ENCODE measurements at places on chromosomes 16 and 17.

GRCh38 chr16:80142281-80142680 lies 398.5 kb upstream of the DYNLRB2 start:
- no peak for DNase-seq

GRCh38 chr16:80875616-80876015 lies 71.2 kb upstream of the CDYL2 start:
- no peak for DNase-seq

GRCh38 chr16:74731853-74732477 lies 31.3 kb upstream of the MLKL start:
- no peak for DNase-seq

DNA sequence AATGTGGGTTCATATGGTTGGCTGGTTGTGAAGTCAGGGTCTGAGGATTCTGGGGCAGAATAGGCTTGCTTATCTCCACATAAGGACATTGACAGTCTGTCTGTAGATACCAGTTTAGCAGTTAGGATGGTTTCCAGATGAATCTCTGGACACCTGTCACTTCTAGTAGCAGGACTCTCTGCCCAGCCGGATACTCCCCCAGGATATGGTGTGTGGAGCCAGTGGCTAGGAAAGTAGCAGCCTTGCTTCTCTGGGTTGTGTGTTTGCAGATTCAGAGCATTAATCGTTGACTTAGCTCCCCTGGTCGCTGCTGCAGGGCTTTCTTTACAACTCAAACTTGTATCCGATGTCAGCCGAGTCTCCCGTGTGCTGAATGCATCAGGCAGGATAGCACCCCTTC lies 45.2 kb downstream of the CLEC16A start:
- DNase-seq: no peak
